ENCODE measurements at places on chromosomes 6 and 20.

GRCh38 chr20:2116170-2116940 lies 14.7 kb downstream of the STK35 start:
- DNase-seq, result no peak

- DNase-seq, result no peak
Measured at GRCh38 chr6:45012687-45013086, 315.4 kb upstream of the RUNX2 start.

DNA sequence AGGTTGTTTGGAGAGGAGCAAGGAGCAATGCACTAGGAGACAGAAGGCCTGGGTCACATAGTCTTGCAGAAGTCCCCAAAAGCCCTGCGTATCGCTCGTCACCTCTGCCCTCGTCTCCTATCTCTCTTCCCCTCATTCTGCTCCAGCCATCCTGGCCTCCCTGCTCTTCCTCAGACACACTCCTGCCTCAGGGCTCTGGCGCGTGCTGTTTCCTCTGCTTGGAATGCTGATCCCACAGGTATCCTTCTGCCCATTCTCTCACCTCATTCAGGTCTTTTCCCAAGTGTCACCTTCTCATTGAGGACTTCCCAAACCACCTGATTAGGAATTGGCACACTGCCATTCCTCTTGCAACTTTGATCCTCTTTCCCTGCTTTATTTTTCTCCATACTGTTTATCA lies 9.0 kb upstream of the SLC2A10 start:
- DNase-seq, result no peak

DNA sequence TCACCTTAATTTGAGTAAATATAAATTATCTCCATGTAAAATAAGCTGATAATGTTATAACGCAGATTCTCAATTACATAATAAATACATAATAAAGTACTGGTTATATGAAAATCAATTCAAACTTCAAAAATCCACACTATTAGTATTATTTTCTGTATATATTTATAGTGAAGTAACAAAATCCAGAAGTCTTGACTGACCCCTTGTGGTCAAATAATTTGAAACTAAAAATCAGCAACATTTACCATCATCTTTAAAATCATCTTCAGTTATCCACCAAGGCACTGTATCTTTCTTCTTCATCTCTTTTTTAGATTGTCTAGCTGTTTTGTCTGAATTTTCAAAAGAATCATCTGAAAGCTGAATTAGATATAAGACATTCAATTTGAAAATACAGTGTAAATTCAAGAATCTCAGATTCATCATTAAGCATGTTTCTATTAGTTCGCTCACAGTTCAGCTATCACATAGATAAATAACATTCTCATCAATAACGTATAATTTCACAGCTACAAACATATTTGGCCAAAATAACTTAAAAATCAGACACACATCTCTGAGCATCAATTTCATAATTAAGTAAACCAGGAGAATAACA lies 6.5 kb downstream of the CEP162 start:
- DNase-seq, result peak; percentile 27

DNA sequence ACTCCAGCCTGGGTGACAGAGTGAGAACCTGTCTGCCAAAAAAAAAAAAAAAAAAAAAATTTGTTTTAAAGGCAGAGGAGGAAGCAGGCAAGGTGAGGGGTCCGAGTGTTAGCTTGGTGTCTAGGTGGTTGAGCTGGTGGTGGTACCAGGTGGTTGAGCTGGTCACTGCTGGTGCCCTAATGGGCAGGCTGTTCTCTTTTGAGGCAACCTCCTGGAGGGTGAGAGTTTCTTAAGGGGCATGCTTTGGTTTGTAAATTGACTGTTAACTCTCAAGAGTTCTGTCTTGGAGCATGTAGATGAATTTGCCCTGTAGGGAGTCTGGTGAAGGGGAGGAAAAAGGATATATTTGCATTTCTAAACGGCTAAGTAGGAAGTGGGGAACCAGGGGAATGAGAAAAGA lies 52.7 kb downstream of the BANF2 start:
- DNase-seq, result no peak

- DNase-seq, result no peak
Measured at GRCh38 chr20:48658198-48658476, 169.7 kb downstream of the PREX1 start.

GRCh38 chr6:162750776-162751175 lies 23.0 kb downstream of the PACRG start:
- DNase-seq, result peak; percentile 19

GRCh38 chr6:44234101-44235025 lies 11.0 kb downstream of the SLC29A1 start:
- DNase-seq, result peak; percentile 78

- peak; percentile 56 for DNase-seq
Measured at GRCh38 chr6:38508286-38508685, 131.4 kb downstream of the BTBD9 start.

DNA sequence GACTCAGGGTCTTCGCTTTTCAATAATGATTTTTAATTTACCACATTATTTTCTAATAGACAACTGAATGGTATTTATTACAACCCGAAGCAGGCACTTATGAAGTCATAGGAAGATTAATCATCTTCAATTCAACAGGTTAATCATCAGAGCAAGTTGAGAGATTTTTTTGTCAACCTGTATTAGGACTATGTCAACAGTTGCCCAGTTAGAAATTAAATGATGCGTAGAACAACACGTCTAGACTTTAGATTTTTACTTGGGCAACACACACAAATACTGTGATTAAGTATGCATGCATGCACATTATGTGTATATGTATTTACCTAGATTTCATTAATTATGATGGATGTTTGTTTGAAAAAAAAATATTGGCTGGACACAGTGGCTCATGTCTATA lies 4.3 kb downstream of the ILRUN start:
- DNase-seq, result no peak

GRCh38 chr20:3172933-3173609 lies at the start of gene LZTS3:
TSS of gene LZTS3 (minus strand) at chr20:3173549. CDS start at chr20:3167163, 6,386 bp downstream.
- DNase-seq, result peak; percentile 61

DNA sequence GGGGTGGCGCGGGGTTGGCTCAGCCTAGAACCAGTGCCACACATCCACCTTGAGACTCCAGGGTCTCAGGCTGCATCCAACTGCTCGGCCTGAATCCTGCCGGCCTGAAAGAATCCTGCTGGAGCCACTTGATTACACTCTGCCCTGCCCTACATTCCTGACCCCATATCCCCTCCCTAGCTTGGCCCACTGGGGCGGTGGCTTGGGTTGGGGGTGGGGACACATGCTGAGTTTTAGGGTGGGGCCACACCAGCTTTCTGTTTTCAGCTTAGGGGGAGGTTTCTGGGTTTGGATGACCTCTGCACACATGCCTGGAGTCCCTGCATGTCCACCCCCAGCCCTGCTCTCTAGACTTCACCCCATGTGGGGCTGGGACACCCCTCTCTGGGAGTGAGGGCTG lies 6.8 kb downstream of the ITPR3 start:
- DNase-seq, result no peak

- peak; percentile 23 for DNase-seq
Measured at GRCh38 chr20:57195469-57196100, 70.9 kb downstream of the BMP7 start.

- DNase-seq, result no peak
Measured at GRCh38 chr6:92126088-92126487, 1293.3 kb downstream of the EPHA7 start.

- DNase-seq, result no peak
Measured at GRCh38 chr6:36844232-36845170, 5.3 kb upstream of the CPNE5 start.

- no peak for DNase-seq
Measured at GRCh38 chr6:56372406-56372995, 125.1 kb upstream of the COL21A1 start.

DNA sequence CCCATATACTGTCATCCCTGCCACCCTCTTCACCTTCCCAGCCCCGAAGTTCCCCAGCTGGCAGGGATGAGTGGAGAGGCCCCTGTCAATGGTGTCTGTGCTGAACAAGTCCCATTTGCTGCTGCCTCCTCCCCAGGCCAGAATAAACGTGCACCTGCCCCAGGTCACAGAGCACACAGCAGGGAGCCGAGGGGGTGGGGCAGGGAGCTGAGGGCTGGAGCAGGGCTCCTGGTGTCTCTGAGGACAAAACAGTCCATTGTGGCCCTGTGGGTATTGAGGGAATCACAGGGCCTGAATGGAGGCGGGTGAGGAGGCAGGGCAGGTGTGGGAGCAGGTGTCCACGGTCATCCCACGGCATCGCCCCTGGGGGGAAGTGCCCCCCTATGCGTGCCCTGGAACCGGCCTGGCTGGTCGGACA lies 55.8 kb downstream of the SNAI1 start:
- DNase-seq, result no peak

DNA sequence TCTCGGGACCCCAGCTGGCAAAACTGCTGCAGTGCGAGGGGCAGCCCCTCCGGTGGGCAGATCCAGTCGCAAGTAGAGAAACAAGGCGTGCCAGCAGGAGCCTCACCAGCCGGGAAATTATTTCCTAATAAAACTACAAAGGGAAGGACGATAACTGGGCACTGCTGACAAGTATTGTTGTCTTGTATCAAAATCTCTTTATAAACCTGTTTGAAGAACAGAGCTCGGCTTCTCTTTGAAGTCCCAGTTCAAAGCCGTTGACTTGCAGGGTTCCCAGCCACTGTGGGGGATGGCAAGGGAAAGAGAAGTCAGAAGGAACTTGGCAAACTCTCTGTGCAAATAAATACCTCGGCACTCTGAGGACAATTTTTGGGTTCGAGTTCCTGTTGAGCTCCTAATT lies 504.5 kb downstream of the CD83 start:
- DNase-seq, result no peak

GRCh38 chr20:62515280-62515679 lies 39.5 kb upstream of the GATA5 start:
- no peak for DNase-seq

- no peak for DNase-seq
Measured at GRCh38 chr20:58229198-58229798, 845 bp upstream of the ANKRD60 start.

- DNase-seq, result no peak
Measured at GRCh38 chr6:106702451-106703110, 73.2 kb downstream of the QRSL1 start.

DNA sequence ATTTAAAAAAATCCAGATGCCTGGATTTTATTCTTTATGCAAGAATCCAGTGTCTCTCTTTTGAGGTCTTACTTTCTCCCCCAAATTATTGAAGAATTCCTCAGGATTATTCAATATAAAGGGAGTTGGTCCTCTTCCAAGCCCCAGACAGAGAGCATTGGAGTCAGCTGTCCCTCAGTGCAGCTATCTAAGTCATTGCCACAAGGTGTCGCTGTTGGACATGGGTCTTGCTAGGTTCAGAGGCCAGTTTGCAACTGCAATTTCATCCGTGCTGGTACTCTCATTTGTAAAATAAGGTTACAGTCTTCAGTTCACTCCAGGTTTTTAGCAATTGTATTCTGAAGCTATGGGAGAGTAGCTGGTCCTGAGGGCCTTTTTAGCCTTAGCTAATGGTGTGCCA lies 27.8 kb downstream of the CCN2 start:
- peak; percentile 44 for DNase-seq

DNA sequence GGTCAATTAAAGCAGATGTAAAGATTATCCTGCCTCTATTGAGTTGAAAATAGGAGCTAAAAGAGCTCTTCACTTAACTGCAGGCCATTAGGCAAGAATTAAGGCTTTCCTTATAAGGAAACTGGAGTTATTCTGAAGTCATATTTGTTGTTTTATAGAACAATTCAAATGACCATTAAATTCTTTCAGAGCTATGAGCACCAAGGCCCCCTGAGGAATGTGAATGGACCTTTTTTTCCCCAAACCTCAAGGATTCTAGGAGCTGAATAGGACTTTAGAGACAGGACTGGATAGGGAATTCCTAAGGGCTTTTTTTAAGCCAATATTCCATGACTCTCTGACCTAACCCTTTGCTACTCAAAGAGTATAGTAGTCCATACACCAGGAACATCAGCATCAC lies 565.7 kb upstream of the BTBD3 start:
- DNase-seq, result no peak

- peak; percentile 77 for DNase-seq
Measured at GRCh38 chr6:16683641-16684194, 77.5 kb downstream of the ATXN1 start.

DNA sequence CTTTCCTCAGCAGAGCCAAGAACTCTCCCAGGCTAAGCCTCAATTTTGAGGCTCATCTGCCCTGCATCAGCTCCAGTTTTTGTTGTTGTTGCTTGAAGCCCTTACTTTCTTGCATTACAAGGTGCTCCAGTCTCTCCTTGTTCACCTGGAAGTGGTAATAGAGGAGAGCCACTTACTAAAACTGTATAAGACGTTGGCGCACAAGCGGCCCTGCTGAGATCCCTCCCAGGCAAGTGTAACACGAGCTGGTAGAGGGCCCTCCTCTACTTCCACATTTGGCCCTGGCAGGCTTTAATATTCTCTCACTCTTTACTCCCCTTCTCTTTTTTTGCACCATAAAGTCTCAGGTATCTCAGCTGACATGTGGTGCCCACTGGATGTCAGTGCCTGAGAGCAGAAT lies 19.5 kb downstream of the GCM2 start:
- no peak for DNase-seq

- no peak for DNase-seq
Measured at GRCh38 chr20:24341781-24342180, 127.6 kb upstream of the SYNDIG1 start.

DNA sequence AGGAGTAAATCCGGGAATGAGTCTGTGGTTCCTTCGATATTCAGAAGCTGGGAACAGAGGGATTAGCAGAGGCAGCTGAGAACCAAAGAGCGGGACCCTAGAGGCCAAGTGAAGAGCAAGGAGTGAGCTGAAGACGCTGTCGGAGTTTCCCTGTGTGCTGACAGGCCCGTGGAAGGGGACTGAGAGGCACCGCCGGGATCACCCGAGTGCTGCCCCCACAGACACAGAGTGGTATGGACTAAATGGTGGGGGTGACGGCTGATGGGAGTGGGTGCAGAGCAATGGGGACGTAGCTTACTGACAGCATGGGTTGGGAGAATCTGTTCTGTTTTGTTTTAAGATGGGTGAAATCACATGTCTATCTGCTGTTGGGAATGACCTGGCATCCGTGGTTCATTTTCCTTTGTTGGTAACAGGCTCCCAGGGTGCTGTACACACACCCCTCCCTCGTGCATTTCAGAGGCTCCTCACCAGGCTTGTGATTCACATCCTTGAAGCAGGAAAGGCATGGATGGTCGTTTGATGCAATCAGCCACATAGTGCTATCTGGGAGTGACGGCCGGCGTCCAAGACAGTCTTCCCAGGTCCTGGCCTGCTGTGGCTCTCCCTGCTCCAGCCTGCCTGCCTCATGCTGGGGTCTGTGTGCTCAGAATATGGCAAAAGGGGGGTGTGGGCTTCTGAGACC lies 97.4 kb downstream of the THBS2 start:
- DNase-seq, result peak; percentile 72

GRCh38 chr6:5280920-5281319 lies 19.6 kb downstream of the FARS2 start:
- DNase-seq, result no peak

- DNase-seq, result peak; percentile 17
Measured at GRCh38 chr20:32582659-32583580, 2.2 kb downstream of the NOL4L start.

DNA sequence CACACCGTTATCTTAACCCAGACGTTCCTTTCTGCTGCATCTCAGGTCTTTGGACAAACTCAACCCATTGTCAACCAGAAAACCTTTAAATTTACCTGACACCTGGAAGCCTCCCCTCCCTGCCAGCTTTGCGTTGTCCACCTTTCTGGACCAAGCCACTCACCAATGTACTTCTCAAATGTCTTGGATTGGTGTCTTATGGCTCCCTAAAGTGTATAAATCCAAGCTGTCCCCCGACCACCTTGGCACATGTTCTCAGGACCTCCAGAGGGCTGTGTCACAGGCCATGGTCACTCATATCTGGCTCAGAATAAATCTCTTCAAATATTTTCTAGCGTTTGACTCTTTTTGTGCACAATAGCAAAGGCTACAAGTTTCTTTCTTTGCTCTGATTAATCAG lies 250.0 kb downstream of the DLL1 start:
- DNase-seq, result no peak
